ENCODE measurements at places on chromosomes 1 and 21. TPM values are rescaled to one million over a fixed set of nuclear protein-coding genes. Genes with fewer than 3 reads are reported as not detected.

The DENND2D gene
- total RNA-seq: 203 TPM

The KRTAP19-5 gene
- total RNA-seq: not detected

The LTN1 gene
- total RNA-seq: 29.9 TPM

The TRIM58 gene
- total RNA-seq: 2.6 TPM

The TEKT2 gene
- total RNA-seq: not detected

The GJA8 gene
- not detected for total RNA-seq

The SDC3 gene
- 0.09 TPM for total RNA-seq

The BRINP3 gene
- not detected for total RNA-seq

The SV2A gene
- total RNA-seq: 17.5 TPM

The COL9A2 gene
- 8.9 TPM for total RNA-seq

The TNFSF18 gene
- not detected for total RNA-seq

The NBPF10 gene
- 4.5 TPM for total RNA-seq

The FMN2 gene
- not detected for total RNA-seq

The RPE65 gene
- total RNA-seq: not detected

The GBP2 gene
- 131 TPM for total RNA-seq

The RHCE gene
- total RNA-seq: 0.41 TPM

The USP33 gene
- 47.6 TPM for total RNA-seq

The CIART gene
- 1.3 TPM for total RNA-seq

The SH3BGR gene
- total RNA-seq: 1.0 TPM

The C1orf146 gene
- not detected for total RNA-seq

The SUMO3 gene
- 98.1 TPM for total RNA-seq

The PGBD5 gene
- not detected for total RNA-seq

The PLA2G2F gene
- total RNA-seq: not detected

The ATAD3C gene
- total RNA-seq: 0.16 TPM

The MAP7D1 gene
- 212 TPM for total RNA-seq

The DENND1B gene
- total RNA-seq: 55.9 TPM

The FOXD2 gene
- 0.27 TPM for total RNA-seq

The PRDX6 gene
- total RNA-seq: 110 TPM

The RXFP4 gene
- total RNA-seq: 0.14 TPM

The NDUFS5 gene
- total RNA-seq: 134 TPM

The IRF6 gene
- total RNA-seq: not detected

The CITED4 gene
- 8.5 TPM for total RNA-seq

The LYSMD1 gene
- 2.8 TPM for total RNA-seq

The USH2A gene
- total RNA-seq: not detected

The TCHHL1 gene
- total RNA-seq: not detected

The DDR2 gene
- 0.16 TPM for total RNA-seq

The C1orf21 gene
- 2.3 TPM for total RNA-seq

The XCL1 gene
- total RNA-seq: 1.1 TPM

The LBR gene
- 248 TPM for total RNA-seq

The HCN3 gene
- total RNA-seq: 2.9 TPM

The YTHDF2 gene
- 76.9 TPM for total RNA-seq

The FASLG gene
- 3.2 TPM for total RNA-seq

The NR5A2 gene
- total RNA-seq: not detected

The URB2 gene
- total RNA-seq: 20.5 TPM

The SLC25A34 gene
- total RNA-seq: 2.1 TPM

The CBR3 gene
- 24.1 TPM for total RNA-seq

The CASQ2 gene
- not detected for total RNA-seq

The PPIAL4G gene
- total RNA-seq: 0.68 TPM

The PDC gene
- not detected for total RNA-seq

The VCAM1 gene
- not detected for total RNA-seq

The VSIG8 gene
- total RNA-seq: not detected
